ENCODE measurements at places on chromosomes 11 and 22.

GRCh38 chr22:43293655-43294392, 49.3 kb downstream of the SCUBE1 start:
- H3K36me3 ChIP-seq: no peaks in the 10 kb centered on the region
- DNase-seq: peak; percentile 46
- H3K27me3 ChIP-seq: peaks cover 6% of the 10 kb centered on the region

GRCh38 chr11:2387266-2387987, 10.3 kb downstream of the CD81 start:
- H3K27ac ChIP-seq: peak overlapping the region; percentile 61
- peaks cover 50% of the 10 kb centered on the region for H3K4me1 ChIP-seq
- H3K36me3 ChIP-seq: no peaks in the 10 kb centered on the region
- H3K27me3 ChIP-seq: no peaks in the 10 kb centered on the region

DNA sequence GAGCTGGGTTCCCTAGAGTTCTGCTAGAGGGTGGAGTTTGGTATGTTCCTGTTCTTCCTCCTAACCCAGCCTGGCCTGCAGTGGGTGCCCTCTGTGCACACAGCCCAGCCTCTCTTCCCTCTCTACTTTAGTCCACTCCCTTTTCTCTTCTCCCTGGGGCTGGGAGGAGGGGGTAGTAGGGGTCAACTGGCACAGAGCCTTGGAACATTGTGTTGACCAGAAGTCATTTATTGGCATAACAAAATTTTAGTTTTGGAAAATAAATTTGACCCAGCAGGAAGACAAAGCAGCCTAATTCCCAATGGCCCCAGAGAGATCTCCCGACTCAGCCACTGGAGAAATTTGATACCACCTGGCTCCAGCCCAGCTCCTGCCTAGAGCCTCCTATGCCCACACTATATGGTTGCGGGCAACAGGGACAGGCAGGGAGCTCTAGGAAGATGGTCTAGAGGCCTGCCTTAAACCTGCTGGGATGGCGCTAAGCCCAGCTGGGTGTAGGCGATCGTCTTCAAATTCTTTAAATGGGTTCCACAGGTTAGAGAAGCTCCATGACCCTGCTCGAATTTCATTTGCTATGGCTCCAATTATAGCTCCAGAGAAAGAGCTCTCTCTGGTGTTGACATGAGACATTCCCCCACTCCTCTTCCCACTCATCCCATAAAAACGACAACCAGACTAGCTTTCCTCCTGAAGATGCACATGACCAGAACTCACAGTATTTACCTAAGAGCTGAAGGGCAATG, 9.9 kb downstream of the PCSK7 start:
- peak overlapping the region; percentile 75 for H3K27ac ChIP-seq
- peak; percentile 33 for DNase-seq
- peaks cover 11% of the 10 kb centered on the region for H3K27me3 ChIP-seq
- H3K4me1 ChIP-seq: peaks cover 97% of the 10 kb centered on the region

DNA sequence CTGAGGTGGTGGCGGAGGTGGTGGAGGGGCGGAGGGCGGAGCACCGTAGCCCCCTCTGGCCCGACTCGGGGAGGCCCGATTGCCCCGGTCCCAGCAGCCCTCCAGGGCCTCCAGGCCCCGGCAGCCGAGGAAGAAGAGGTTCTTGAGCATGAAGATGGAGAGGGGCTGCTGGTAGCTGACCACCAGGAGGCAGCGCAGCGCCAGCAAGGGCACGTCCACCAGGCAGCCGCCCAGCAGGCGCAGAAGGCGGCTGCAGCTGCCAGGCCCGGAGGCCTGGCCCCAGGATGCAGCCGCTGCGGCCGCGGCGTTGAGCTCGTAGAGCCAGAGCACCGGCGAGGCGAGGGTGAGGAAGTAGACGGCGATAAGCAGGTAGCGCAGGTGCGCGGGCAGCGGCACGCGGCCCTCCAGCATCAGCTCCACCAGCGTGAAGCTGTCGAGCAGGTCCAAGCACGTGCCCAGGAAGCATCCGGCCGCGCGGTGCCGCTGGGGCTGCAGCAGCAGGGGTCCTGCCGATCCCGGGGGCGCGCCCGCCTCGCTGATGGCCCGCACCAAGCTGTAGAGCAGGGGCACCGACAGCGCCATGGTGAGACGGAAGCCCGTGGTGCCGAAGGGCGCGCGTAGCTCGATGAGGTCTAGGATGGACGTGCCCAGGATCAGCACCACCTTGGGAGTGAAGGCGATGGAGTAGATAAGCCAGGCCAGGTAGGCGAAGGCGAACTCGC, 1.5 kb downstream of the TMEM121B start:
- H3K27ac ChIP-seq: no peak overlapping the region
- peaks cover 12% of the 10 kb centered on the region for H3K4me1 ChIP-seq
- peak overlapping the region; percentile 68 for H3K4me3 ChIP-seq
- peaks cover 44% of the 10 kb centered on the region for H3K27me3 ChIP-seq
- no peaks in the 10 kb centered on the region for H3K36me3 ChIP-seq

DNA sequence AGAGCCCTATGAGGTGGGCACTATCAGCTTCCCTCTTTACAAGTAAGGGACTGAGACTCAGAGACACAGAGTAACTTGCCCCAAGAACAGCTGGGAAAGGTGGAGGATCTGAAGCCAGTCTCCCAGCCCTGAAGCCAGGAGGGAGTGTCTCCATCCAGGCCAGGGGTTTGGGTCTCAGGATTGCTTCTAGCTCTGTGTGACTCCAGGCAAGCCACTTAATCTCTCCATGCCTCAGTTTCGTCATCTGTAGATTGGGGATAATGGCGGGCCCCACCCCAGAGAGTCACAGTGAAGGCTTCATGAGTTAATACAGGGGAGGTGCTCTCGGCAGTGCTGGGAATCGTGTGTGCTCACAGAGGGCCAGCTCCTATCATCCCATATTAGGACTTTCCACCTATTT, 10.5 kb downstream of the MAP4K2 start:
- no peak overlapping the region for H3K27ac ChIP-seq
- H3K36me3 ChIP-seq: no peaks in the 10 kb centered on the region
- DNase-seq: no peak
- H3K27me3 ChIP-seq: no peaks in the 10 kb centered on the region
- peaks cover 32% of the 10 kb centered on the region for H3K4me1 ChIP-seq

DNA sequence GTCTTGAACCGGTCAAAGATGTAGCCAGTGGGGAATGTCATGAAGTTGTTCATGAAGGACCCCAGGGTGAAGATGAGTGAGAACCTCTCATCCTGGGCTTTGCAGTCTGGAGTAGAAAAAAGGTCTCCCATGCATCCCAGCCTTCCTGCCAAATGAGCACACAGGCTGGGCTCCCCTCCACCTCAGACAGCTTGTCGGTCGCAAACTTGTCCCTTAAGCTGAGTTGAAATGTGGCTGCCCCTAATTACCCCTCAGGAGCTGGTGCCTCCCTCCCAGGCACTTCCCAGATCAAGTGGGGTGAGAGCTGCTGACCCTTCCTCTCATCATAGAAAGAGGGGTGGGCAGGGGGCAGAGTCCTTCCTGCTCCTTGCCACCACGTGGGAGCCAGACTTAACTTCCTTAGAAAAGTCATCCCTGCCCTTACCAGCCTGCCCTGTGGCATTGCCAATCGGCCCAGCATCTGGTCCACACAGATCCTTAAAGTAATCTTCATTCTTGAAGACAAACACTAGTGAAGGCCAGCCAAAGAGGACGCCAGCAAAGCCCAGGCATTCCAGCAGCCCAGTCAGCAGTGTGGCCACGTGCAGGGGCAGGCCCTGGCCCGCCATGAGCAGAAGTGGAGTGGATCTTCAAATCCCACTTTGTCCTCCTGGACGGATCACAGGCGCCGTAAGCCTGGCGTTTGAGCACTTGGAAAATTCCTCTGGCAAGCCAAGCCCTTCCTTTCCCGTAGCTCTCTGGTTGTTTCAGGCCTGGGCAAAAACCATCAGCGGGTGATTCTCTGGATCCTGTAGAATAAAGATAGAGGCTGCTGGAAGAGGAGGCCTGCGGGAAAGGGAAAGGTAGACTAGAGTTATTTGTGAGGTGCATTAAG, 1.1 kb downstream of the SLC43A3 start:
- H3K4me3 ChIP-seq: peak overlapping the region; percentile 80
- peaks cover 34% of the 10 kb centered on the region for H3K4me1 ChIP-seq
- H3K36me3 ChIP-seq: peaks cover 16% of the 10 kb centered on the region
- no peak for DNase-seq
- H3K27ac ChIP-seq: no peak overlapping the region

DNA sequence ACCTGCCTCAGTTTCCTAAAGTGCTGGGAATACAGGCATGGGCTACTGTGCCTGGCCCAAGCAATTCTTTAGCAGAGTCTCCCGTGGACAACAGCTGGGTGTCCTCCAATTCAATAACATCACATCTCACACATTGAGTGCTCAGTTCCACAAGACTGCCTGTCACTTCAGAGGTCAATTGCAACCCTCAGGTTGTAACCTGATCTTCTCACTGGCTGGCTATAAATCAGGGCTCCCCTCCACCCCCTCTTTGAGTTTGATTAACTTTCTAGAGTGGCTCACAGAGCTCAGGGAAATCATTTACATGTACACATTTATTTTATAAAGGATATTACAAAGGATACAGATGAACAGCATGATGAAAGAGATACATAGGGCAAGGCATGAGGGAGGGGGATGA, 68.1 kb downstream of the MCHR1 start:
- no peaks in the 10 kb centered on the region for H3K36me3 ChIP-seq
- H3K4me3 ChIP-seq: no peak overlapping the region
- peak overlapping the region; percentile 43 for H3K27ac ChIP-seq
- H3K27me3 ChIP-seq: peaks cover 4% of the 10 kb centered on the region
- DNase-seq: peak; percentile 41
- peaks cover 64% of the 10 kb centered on the region for H3K4me1 ChIP-seq

- peaks cover 7% of the 10 kb centered on the region for H3K4me1 ChIP-seq
- no peak overlapping the region for H3K4me3 ChIP-seq
- no peaks in the 10 kb centered on the region for H3K27me3 ChIP-seq
- peaks cover 62% of the 10 kb centered on the region for H3K36me3 ChIP-seq
Measured at GRCh38 chr11:70298243-70298915, 27.9 kb downstream of the PPFIA1 start.

- H3K36me3 ChIP-seq: peaks cover 63% of the 10 kb centered on the region
- H3K4me3 ChIP-seq: no peak overlapping the region
- H3K27ac ChIP-seq: peak overlapping the region; percentile 92
- peaks cover 59% of the 10 kb centered on the region for H3K4me1 ChIP-seq
- H3K27me3 ChIP-seq: no peaks in the 10 kb centered on the region
Measured at GRCh38 chr11:102142333-102142732, 32.1 kb downstream of the YAP1 start.

GRCh38 chr11:29361369-29361768, 655.5 kb downstream of the KCNA4 start:
- H3K27me3 ChIP-seq: peaks cover 14% of the 10 kb centered on the region
- no peak overlapping the region for H3K27ac ChIP-seq
- no peaks in the 10 kb centered on the region for H3K36me3 ChIP-seq
- H3K4me3 ChIP-seq: no peak overlapping the region
- no peaks in the 10 kb centered on the region for H3K4me1 ChIP-seq
- DNase-seq: no peak

- peaks cover 44% of the 10 kb centered on the region for H3K4me1 ChIP-seq
- no peak for DNase-seq
- H3K27me3 ChIP-seq: no peaks in the 10 kb centered on the region
- peak overlapping the region; percentile 24 for H3K27ac ChIP-seq
Measured at GRCh38 chr22:41094041-41094593, 1.7 kb downstream of the EP300 start.

GRCh38 chr11:83192606-83193245, 786 bp upstream of the ANKRD42 start:
- peaks cover 47% of the 10 kb centered on the region for H3K4me1 ChIP-seq
- DNase-seq: no peak

DNA sequence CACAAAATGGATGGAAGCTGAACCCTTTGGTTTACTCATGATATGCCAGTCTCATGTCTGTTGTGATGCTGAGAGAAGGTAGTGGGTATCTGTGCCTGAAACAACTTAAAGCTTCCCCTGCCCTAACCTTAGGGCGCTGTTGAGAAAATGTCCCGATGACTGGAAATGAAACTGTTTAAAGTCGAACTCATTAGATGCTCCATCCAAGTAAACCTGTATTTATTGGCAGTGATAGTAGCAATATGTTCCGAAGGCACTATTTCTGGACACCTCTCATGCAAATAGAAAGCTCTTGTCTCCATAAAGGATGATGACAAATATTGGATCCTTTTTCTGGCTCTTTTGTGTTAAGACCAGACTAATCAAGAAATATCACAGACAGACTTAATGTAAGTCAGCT, 86.2 kb downstream of the GRAMD1B start:
- no peak overlapping the region for H3K4me3 ChIP-seq
- peaks cover 5% of the 10 kb centered on the region for H3K36me3 ChIP-seq
- H3K27me3 ChIP-seq: no peaks in the 10 kb centered on the region
- DNase-seq: no peak
- no peak overlapping the region for H3K27ac ChIP-seq

Data from nephron progenitor cell (in vitro differentiated cells).